Mononuclear cell (primary cell): ENCODE measurements at places on chromosomes 6 and 20. TPM values are rescaled to one million over a fixed set of nuclear protein-coding genes. Genes with fewer than 3 reads are reported as not detected.

Gene PLEKHG1
- total RNA-seq = 12.5 TPM

Gene C20orf202
- total RNA-seq = not detected

Gene FKBP1A
- 102 TPM for total RNA-seq

Gene RIMS1
- under 0.01 TPM for total RNA-seq

Gene DUSP15
- total RNA-seq = not detected

Gene HLA-G
- 0.63 TPM for total RNA-seq

Gene PACSIN1
- 0.42 TPM for total RNA-seq

Gene UNC93A
- not detected for total RNA-seq

Gene SRMS
- total RNA-seq = not detected

Gene ARHGAP40
- total RNA-seq = not detected

Gene TTLL9
- not detected for total RNA-seq

Gene WFDC10B
- total RNA-seq = not detected

Gene VWA7
- 0.31 TPM for total RNA-seq

Gene BPIFB4
- not detected for total RNA-seq

Gene MRAP2
- 0.10 TPM for total RNA-seq

Gene HTR1E
- total RNA-seq = not detected

Gene SNX3
- 140 TPM for total RNA-seq

Gene TMEM14C
- 20.6 TPM for total RNA-seq

Gene RAB44
- total RNA-seq = 1.3 TPM
